ENCODE measurements at places on chromosomes 7 and 10.
A peak's percentile ranks its signal among the peaks of the same experiment; 100 is the strongest.

- no peak for DNase-seq
Observed at GRCh38 chr7:115350764-115351163, 428.9 kb downstream of the MDFIC start.

DNA sequence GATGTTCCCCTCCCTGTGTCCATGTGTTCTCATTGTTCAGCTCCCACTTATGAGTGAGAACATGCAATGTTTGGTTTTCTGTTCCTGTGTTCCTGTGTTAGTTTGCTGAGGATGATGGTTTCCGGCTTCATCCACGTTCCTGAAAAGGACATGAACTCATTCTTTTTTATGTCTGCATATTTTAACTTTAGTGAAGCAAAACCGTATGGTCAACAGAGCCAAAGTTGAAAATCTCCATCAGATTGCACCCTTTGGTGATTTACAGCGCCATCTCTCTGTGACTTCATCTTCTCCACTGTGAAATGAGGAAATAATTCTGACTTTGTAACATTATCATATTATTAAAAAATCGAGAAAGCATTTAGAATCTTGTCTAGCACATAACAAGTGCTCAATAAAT, 132.3 kb upstream of the PLXDC2 start:
- DNase-seq, result peak; percentile 54

- DNase-seq, result peak; percentile 99
Observed at GRCh38 chr10:4678023-4678950, 147.7 kb upstream of the AKR1E2 start.

DNA sequence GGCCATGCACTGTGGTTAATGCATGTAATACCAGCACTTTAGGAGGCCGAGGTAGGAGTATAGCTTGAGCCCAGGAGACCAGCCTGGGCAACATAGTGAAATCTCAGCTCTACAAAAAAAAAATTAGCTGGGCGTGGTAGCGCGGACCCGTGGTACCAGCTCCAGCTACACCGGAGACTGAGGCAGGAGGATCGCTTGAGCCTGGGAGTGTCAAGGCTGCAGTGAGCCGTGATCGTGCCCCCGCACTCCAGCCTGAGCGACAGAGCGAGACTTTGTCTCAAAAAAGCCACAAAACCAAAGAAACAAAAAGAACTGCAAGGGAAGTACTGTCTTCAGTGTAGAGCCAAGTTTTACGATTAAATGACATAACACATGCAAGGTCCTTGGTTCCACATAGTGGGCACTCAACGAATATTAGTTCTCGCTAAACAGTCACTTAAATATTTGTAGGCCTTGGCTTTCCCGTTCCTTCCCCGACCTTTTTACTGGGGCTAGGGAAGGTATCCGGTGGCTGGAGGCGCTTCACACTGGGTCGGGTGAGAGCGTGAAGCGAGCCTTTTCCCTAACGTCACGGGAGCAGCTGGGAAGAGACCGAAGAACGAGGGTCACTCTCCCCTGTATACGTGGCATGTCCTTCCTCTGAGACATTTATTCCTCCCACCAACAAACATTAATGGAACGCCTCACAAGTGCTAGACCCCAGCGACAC, 993 bp upstream of the SND1 start:
- DNase-seq, result peak; percentile 32

DNA sequence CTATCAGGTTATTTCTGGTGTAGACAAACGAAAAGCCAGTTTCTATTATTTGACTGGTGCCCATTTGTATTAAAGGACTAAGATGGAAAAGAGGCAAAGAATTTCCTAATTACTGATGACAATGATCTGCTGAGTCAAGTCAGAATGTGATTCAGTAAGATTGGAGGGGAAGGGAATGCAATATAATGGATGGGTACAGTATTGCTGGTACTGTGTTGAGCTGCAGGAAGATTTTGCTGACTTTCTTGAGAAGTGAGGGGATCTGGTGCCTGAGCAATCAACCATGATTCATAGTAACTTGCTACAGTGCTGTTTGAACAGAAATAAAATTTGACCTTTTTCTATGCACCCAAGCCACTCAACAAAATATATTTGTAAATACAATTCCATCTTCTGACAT, 139.1 kb upstream of the RHEB start:
- peak; percentile 54 for DNase-seq

DNA sequence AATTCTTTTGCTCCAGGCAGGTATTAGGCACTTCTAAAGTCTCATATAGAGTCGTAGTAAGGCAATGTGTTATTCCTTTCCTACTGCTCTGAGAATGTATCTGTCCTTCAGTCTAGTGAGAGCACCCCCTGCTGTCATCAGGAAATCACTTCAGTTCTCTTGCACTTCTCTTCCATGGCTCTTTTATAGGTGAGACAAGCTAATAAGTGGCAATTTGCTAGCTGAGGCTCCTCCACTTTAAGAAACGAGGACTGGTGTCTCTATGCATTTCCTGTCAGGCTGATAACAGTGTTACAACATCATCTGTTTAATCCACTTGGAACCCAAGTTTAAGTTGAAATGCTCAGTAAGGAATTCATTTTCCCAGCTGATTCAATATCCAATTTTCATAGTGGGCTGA, 350.6 kb downstream of the TFEC start:
- DNase-seq, result peak; percentile 61

- no peak for DNase-seq
Observed at GRCh38 chr7:23072048-23072447, 33.5 kb upstream of the KLHL7 start.

GRCh38 chr7:11786186-11786585, 45.8 kb downstream of the THSD7A start:
- no peak for DNase-seq

GRCh38 chr7:38561166-38561565, 70.0 kb downstream of the AMPH start:
- DNase-seq, result no peak

- DNase-seq, result no peak
Observed at GRCh38 chr7:111096997-111097396, 6.1 kb downstream of the LRRN3 start.

DNA sequence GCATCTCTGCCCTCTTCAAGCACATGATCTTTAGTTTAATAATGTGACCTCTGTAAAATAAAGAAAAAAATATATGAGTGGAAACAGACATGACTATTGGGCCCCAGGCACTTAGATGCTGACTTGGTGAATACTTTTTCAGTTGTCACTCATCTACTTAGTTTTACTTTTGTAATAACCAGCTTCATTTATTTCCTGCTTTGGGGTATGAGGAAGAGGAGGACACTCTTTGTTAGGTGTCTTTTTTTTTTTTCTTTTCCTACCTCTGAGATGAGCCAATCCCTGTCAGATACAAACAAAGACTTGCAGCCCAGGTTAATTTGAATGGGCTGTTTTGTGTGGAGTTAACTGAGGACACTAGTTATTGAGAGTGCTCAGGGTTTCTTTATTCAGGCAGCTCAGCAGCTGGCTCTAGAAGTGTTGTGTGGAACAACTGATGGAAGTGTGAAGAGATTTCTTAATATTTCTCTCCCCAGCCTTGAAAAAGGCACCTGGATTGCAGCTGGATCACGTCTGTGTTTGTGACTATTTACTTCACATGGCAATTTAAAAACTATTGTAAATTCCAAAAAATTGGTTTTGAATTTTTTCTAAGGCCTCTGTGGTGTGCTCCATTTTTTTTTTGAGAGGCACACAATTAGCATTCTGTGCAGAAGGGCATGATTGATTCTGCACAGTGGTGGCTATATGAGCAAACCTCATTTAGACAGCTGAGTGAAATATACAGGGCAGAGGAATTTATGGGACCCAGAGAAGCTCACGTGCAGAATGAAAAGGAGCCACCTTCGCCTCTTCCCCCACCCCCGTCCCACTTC, 333.8 kb downstream of the LRMDA start:
- DNase-seq, result no peak

DNA sequence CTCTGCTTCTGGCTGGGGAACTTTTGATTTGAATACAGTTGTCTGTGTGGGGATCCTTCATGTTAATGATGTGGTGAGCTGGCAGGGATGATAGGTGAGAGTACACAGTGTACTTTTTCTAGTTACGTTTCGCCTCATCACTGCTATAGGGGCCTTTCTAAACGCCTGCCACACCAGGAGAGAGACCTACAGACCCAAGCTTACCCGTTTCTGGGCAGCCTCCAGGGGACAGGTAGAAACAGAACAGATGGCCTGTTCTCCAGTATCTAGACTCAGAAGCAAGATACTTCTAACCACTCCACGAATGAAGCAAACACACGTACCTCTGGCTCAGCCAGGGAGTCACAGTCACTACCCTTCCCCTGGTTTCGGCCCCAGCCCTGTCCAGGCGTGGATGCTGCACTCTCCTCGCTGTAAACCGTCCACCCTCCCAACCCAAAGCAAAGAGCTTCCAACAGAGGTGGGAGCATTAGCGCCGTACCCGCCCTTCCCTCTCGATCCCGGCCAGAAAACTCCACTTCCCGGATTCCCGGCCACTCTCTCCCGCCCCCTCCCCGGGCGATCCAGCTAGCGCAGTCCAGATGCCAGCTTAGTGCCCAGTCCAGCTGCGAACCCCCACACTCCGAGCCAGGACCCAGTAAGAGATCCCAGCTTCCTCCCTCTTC, 1.2 kb downstream of the CCDC6 start:
- DNase-seq, result peak; percentile 44

- peak; percentile 71 for DNase-seq
Observed at GRCh38 chr7:73308665-73309214, at the start of gene NSUN5. Gene NSUN5, minus strand, starts transcription at chr7:73308826. Its CDS starts 36 bp downstream, at chr7:73308790.

DNA sequence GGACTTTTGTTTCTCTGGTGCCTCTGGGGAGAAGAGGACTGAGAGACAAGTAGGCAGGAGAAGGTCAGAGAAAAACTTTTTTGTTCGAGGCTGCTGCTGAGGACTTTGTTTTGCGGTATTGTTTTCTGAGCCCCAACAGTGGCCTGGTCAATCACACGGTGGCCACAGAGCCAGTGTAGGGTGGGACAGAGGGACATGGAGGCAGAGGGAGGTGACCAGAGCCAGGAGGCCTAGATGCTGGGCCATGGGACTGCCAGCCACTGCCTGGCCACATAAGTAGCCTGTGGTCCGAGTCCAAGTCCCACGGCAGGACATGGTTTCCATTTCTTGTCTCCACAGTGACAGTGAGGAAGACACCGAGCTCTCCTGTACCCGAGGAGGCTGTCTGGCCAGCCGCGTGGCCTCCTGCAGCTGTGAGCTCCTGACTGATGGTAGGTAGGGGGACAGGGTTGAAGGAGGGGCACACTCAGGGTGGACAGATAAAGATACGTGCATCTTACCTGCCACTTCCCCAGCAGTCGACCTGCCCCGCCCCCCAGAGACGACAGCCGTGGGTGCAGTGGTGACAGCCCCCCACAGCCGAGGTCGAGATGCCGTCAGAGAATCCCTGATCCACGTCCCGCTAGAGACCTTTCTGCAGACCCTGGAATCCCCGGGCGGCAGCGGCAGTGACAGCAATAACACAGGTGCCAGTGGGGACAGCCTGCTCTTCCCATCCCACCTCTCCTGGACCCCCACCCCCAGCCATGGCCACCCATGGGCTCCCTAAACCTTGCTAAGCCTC, 27.5 kb downstream of the SH2B2 start:
- no peak for DNase-seq

GRCh38 chr10:133454204-133454893, 604 bp downstream of the SCART1 start:
- no peak for DNase-seq

GRCh38 chr10:73167783-73168464, at the start of the genes ECD and FAM149B1:
Gene ECD, minus strand, starts transcription at chr10:73168008. Its CDS starts 4,071 bp downstream, at chr10:73163937.
Gene FAM149B1, plus strand, starts transcription at chr10:73168119. Its CDS starts 221 bp downstream, at chr10:73168340.
- DNase-seq, result peak; percentile 93

GRCh38 chr10:130758529-130758928, 553.0 kb downstream of the TCERG1L start:
- DNase-seq, result no peak

DNA sequence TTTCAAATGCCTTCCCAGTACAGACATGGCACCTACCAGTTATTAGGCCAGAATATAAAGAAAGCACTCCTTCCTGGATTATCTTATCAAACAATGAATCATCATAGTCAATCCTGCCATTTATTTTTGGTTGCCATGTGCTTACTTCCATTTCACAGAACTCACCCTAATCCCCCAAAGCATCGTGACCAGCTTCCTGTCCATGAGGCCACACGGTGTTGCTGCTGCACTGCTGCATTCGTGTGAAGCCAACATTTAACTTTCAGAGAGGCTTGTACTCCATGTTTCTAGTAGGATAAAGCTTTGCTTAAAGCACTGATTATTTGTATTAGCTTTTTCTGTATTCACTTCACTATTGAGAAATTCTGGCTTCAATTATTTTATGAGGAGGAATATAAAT, 14.4 kb downstream of the COL28A1 start:
- DNase-seq, result peak; percentile 37

- DNase-seq, result no peak
Observed at GRCh38 chr7:13949445-13949844, 40.0 kb downstream of the ETV1 start.

GRCh38 chr10:27948186-27948585, 50.7 kb downstream of the ODAD2 start:
- DNase-seq, result no peak
